Caudate nucleus (tissue), 63 donors: ENCODE measurements at places on chromosomes 11 and 22.

DNA sequence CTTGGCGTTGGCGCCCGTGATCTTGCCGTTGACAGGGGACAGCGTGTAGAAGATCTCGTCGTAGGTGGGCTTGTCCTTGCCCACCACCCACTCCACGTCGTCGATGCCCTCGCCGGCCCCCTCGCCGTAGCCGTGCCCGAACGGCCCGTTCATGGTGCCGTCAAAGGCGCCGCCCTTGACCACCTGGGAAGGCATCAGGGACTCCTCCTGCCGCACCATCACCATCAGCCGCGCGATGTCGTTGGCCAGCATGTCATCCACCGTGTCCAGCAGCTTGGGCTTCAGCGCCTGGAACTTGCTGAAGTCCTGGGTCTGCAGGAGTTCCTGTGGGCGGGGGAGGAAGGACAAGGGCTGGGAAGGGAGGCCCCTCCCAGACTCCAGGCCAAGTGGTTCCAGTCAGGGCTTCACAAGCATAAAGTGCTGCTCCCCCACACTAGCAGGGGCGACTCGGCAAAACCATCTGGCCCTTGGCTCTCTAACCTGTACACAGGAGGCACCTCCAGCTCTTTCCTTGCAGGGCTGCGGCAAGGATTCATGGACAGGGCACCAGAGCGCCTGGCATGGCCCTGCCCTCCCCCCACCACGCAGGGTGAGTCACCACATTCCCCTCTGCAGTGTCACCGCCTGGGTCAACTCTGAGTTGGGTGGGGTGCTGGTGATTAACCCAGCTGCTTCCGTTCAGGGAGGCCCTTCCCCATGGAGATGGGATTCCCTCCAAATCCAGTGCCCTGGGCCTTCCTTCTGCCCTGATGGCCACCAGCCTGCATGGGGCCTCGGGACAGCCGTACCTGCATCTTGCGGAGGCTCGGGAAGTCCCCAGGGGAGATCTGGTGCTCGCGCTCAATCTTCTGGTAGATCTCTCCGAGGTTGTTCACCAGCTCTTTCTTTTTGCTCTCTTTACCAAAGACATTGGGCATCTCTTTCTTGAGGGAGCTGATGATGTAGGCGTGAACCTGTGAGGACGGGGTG, 10.4 kb upstream of the CDC42BPG start:
- DNase-seq = no peak

DNA sequence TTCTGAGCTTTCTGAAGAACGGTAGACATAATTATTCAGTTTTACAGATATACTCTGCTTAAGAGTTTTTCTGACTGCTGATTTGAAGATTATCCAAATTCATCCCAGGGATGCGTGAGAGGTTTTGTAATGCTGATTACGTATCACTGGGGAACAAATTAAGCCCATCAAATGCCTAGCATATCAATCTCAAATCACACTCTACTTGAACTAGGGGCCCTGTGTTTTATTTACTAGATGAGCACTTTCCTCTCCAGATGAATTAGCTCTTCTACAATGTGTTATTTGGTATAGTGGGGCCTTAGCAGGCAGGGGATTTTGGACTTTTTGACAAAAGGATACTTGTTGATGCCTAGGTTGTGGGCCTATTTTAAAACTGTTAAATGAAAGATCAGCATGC, 177.9 kb downstream of the JRKL start:
- no peak for DNase-seq

DNA sequence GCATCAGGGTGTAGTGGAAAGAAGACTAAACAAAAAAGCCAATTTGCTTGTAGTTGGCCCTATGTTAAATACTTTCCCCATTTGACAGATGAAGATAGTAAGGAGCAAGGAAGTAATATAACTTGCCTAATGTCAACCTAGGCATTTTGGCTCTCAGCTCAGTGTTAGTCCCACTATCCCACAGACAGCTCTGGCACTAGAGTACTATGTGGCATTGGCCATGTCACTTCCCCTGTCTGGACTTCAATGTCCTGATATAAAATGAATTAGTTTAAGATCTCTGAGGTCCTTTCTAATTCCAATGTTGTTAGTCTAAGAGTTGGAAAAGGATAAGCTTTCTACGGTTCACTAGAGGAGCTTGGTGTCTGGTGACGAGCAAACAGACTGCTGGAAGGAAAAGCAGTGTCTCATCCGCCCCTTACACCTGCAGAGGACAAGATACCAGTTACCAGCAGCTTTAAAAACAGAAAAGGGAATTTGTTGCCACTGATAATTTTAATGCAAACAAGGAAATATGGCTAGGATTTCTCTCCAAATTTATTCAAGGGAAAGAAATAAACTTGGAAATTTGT, 92.5 kb downstream of the RELT start:
- DNase-seq = no peak

DNA sequence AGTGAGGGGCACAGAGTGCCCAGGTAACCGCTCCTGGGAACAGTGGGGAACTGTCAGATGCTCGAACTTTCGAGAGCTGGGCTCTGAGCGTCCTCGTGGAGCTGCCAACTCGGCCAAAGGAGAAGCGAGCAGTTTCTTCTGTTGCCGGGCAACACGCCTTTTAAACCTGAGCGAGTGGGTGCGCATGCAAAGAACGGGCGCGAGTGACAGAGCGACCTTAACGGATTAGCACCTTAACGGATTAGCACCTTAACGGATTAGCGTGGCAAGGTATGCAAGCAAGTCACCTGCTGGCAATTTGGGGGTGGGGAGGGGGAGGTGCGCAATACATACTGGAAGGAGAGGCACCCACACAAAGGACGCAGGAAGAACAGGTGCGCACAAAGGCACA, 61.8 kb upstream of the PRODH start:
- peak; percentile 71 for DNase-seq

DNA sequence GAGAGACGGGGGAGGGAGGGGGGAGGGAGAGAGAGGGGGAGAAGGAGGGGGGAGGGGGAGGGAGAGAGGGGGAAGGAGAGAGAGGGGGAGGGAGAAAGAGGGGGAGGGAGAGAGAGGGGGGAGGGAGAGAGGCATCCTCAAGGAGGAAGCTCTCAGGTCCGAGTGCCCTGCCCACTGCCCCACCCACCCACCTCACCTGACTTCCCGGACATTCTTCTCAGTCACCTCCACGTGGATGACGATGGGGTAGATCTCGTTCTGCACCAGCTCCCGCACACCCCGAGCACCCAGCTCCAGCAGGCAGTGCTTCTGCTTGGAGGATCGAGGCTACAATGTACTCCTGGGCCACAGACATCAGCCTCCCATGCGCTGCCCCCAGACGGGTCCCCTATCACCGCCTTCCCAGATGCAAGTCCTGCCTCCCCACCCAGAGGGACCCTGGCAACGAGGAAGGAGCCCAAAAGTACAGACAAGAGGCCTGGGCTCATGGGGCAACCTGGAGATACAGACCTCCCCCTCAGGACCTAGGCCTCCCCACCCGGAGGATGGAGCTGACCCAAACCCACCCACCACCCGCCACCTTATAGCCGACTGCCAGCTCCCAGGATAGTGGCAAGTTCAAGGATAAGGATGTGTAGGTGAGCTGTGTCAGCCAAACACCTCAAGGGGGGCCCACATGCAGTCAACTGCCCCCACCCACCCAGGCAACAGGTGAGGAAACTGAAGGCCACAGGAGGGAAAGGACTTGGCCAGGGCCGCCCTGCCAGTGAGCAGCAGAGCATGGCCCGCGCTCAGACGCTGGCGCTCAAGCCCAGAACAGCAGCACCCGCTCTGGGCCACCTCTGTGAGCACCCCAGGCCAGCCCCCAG, 5.6 kb upstream of the MFNG start:
- no peak for DNase-seq

- no peak for DNase-seq
Measured at GRCh38 chr11:575313-575995, 816 bp upstream of the PHRF1 start.

GRCh38 chr11:81026032-81026431, 1585.2 kb upstream of the TENM4 start:
- no peak for DNase-seq

GRCh38 chr22:22745225-22746060, 101.0 kb downstream of the GGTLC2 start:
- peak; percentile 13 for DNase-seq
